ENCODE measurements at places on chromosomes 2 and 18.

DNA sequence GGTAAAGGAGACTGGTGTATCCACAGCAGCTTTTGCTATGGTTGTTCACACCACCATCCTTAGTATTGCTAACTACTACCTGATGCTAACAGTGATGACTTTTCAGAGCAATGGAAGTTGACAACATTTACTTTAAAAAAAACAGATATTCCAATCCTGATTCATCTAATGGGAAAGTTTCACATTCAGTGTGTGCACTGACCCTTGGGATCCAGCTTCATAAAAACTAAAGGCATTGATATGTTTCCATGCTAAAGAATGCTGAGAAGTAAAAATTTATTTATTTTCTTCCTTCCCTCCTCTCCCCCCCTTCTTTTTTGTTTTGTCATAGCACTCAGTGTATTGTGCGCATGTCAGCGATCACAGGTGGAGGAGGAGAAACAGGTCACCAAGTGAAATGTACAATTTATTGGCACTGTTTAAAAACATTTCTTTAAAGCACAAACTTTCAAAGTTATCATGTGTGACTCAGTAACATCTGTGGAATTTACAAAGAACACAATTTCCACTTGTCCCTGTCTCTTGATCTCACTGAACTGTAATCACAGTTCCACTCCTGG is 229.9 kb downstream of the ALK start:
- DNase-seq: no peak

DNA sequence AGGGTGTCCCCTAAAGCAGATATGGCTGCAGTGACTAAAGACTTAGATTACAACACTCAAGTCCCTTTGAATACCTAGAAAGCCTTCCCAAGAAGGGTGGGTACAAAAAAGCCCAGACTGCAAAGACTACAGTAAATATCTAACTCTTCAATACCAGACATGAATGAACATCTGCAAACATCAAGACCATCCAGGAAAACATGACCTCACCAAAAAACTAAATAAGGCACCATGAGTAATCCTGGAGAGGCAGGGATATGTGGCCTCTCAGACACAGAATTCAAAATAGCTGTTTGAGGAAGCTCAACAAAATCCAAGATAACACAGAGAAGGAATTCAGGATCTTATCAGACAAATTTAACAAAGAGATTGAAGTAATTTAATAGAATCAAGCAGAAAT is 138.2 kb upstream of the OTOS start:
- DNase-seq: no peak

- no peak for DNase-seq
Observed at GRCh38 chr2:54657664-54658083, 65.8 kb upstream of the EML6 start.

DNA sequence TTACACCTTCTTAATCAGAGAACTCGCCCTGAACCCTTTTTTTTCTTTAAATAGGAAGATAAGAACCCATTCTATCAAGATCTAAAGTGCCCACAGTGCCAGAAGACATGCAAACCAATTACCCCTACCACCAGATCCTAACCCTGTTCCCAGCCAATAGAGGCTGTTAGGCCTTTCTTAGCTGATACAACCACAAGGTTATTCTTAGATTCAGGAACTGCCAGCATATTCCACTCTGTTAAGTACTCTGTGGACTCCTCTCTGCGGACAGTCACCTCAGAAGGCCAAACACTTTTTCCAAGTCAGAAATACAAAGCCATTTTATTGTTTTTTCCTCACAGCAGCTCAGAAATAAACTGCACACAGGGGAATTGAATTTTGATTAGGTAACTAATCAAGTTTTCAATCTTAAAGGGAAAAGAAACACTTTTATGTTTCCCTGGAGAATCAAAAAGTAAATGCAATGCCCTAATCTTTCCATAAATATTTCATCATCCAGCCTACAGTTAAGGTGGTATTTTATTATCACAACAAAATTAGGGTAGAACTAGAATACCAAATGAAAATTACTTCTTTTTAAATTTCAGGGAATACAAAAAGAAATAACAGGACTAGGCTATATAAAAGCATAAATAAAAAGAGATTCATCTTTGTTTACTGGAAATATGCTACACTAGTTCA is 111.4 kb downstream of the NBAS start:
- no peak for DNase-seq

GRCh38 chr2:120867290-120868241 is 131.9 kb downstream of the GLI2 start:
- DNase-seq: no peak

GRCh38 chr2:69768235-69768634 is 26.3 kb downstream of the ANXA4 start:
- no peak for DNase-seq

DNA sequence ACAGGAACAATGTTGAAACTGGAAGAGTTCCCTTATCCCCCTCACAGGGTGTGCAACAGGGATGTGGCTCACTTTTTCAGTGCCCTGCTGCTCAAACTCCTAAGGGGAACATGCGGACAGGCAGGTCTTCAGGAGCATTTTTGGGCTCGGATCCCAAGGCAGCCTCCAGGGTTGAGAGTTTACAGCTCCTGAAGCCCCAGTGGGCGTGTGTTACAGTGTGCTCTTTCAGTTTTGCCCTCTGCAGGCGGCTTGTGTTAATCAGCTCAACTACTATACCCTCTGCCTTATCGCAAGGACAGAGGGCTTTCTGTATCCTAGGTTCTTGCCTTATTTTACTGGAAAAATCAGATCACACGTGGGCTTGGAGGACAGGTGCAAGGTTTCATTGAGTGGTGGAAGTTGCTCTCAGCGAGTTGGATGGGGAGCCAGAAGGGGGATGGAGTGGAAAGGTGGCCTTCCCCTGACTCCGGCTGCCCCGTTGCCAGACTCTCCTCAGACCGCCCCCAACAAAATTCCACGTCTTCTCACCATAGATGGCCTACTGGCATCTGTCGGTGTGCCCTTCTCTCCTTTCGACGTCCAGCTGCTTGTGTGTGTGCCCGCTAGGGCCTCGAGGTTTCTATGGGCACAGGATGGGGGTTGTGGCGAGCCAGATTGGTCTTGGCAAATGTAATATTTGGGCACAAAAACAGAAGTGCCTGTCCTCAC is 541.9 kb downstream of the TMX3 start:
- no peak for DNase-seq

- no peak for DNase-seq
Observed at GRCh38 chr2:43436431-43436830, 159.4 kb downstream of the THADA start.

DNA sequence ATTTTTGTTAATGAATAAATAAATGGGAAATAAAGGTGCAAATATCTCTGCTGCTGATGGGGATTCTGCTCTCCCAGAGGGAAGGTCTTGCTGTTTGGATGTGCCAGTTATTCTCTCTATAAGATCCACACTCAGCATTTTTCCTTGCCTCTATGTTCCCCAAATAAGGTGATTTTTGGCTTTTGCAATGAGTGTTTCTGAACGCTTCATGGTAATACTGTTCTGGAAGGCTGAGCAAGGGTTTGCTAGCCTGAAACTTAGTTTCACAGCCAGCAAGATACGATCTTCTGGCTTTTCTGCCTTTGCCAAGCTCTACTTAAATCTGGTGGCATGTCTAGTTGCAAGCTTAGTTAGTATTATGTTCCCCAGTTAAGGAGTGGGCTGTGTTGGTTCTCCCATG is 114.6 kb downstream of the LPIN1 start:
- no peak for DNase-seq

GRCh38 chr2:170817093-170818035 is 677 bp downstream of the GAD1 start:
- peak; percentile 38 for DNase-seq

DNA sequence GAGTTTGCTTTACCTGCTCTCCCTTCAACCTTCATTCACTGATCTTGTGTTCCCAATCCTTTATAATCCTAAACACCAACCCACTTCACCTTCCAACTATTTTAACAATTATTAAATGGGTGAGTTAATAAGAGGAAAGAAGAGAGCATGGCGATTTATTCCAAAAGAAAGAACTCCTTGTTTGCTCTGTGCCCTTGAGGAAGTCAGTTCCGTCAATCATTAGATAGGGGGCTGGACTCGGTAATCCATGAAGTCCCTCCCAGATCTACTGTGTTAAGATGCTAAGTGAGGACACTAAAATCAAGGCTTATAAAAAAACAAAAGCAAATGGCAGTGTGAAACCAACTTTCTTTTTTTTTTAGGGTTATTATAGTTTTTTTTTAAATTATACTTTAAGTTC is 589.9 kb downstream of the XIRP2 start:
- DNase-seq: no peak

GRCh38 chr2:175441181-175441761 is 259.8 kb upstream of the ATP5MC3 start:
- no peak for DNase-seq

DNA sequence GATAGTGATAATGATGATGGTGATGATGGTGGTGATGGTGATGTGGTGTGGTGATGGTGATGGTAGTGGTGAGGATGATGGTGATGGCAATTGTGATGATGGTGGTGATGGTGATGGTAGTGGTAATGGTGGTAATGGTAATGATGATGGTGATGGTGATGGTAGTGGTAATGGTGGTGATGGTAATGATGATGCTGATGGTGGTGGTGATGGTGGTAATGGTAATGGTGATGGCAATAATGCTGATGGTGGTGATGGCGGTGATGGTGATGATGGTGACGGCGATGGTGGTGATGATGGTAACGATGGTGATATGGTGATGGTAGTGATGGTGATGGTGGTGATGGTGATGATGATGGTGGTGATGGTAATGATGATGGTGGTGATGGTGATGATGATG is 45.0 kb downstream of the ALK start:
- DNase-seq: no peak

- DNase-seq: no peak
Observed at GRCh38 chr18:35303610-35304009, 13.6 kb upstream of the ZSCAN30 start.

GRCh38 chr18:29184654-29185053 is 1007.7 kb upstream of the CDH2 start:
- no peak for DNase-seq

- DNase-seq: no peak
Observed at GRCh38 chr2:147860009-147860408, 15.2 kb downstream of the ACVR2A start.

DNA sequence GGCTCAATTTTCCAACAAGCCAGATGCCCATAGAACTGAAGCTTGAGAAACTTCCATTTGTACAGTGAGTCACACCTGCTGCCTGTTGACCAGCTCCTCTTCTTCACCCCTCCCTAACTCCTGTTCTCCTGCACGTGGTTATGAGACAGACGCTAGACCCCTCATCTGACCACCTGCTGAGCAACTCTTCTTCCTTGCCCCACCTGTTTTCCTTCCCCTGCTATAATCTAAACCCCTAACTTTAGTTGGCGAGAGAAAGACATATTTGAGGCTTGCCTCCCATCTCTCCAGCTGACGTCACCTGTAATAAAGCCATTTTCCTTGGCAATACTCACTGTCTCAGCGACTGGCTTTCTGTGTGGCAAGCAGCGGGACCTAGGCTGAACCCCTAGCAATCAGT is 22.3 kb upstream of the ITM2C start:
- no peak for DNase-seq

GRCh38 chr18:46676182-46676835 is 19.3 kb upstream of the LOXHD1 start:
- DNase-seq: no peak

GRCh38 chr18:13551841-13552733 is 174.3 kb downstream of the FAM210A start:
- DNase-seq: no peak

DNA sequence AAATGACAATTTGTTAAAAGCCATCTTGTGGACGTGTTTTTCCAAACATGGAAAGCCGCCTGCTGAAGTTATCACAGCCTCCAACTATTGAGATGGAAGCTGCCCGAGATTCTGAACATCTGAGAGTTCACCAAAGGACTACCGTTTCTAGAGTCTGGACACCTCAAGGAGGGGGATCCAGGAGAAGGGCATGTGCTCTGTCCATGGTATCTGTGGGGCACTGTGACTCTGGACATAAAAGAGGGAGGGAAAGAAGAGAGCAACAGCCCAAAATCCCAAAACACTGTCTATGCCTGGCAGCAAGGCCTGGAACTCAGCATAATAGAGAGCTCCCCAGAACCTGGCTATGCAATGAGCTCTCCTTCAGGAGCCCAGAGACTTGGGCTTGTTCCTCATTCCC is 319.9 kb downstream of the EN1 start:
- no peak for DNase-seq

DNA sequence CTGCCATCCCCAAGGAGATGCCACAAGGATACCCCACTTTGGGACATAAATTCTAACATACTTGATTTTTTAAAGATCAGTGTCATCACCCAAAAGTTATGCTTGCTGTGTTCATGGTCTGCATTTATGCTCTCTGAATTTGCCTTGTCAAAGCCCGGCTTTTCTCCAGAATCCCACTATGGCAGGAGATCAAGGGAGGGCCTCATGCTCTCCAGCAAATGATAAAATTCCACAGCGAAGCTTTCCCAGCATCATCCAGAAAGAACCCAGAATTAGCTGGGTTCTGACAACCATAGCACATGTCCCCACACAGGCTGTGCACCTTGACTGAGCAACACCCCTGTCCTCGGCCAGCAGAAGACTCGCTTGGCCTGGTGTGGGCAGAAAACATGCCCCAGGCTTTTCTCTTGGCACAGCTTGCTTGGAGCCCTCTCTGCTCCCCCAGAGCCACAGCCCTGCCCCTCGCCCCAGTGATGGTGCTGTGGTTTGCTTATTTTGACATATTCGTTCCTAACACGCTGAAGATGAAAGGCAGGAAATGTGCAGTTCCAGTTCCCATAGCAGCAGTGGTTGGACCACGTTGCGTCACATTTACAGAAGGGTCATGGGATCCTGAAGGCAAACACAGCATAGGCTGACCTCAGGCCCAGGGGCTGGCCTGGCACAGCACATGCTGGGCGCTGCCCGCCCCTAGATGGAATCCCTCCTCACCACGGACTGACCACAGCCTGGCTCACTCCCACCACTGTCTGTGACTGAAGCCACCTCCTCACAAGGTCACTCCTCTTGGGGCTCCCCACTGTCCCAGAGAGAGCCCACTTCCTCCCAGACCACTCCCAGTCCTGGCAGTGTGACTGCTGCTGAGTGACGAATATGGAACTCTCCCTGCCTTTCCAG is 14.1 kb upstream of the CHRNA1 start:
- peak; percentile 55 for DNase-seq

- DNase-seq: no peak
Observed at GRCh38 chr18:3115447-3116030, 102.6 kb upstream of the LPIN2 start.

DNA sequence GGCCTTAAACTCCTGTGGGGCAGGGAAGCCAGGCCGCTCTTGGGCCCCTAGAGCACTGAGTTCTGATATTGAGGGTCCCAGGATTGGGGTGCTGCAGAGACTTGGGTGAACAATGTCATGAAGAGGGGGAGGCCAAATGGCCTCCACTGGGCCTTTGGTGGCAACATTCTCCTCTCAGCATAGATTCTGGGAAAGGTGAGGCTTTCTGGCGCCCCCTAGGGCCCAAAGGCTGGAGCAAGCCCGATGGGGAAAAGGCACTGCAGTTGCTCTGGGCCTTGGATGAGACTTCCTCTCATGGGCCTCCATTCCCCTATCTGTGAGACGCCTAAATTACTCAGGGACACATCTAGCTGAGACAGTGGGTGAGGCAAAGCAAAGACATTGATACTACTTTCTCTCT is 84.8 kb downstream of the ACAA2 start:
- no peak for DNase-seq
